ENCODE measurements at places on chromosomes 12 and 14.

DNA sequence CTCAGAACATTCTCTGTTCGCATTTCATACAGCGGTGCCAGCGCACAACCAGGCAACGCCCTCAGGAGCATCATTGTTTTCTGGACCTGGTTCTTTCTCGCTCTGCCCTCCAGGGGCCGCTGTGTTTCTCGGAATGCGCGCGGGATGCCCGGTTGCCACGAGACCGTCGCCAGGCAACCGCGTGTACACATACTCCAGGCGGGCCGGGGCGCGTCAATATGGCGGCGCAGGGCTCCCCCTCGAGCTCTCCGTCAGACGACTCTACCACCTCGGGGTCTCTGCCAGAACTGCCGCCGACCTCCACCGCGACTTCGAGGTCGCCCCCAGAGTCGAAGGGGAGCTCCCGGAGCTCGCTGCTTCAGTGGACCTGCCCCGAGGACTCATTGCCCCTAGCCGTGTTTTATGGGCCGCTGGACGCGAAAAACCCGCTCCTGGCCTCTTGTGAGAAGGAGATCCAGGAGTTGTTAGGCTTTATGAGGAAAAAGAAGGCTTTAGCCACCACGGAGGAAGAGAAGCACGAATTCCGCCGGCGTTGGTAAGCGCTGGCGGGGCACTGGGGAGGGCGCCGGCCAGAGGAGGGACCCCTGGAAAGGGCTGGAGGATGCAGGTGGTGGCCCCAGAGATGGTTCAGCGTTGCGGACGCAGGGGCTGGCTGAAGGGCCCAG is at the start of gene CFAP54:
Gene CFAP54, plus strand, starts transcription at position 186 of the 665 bp plus-strand sequence. Its CDS starts 33 bp downstream, at position 219.
- peak; percentile 86 for DNase-seq

DNA sequence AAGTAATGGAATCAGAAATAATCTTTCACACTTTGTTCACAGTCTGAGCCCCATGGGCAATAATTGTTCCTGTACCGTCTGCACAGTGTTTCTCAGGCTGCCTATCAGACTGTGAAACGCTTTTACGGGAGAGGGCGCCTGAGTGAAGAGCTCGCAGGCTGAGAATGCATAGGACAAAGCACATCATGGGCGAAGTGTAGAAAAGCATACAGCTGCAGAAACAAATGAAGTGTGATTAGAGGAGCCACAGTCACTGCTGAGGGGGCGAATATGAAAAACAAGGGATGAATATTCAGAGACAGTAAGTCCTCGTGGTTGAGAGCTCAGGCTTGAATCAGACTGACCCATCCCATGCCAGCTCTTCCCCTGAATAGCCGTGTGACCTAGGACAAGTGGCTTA is 438.4 kb upstream of the DCN start:
- no peak for DNase-seq

GRCh38 chr12:47419497-47419896 is 286.3 kb downstream of the RPAP3 start:
- no peak for DNase-seq

DNA sequence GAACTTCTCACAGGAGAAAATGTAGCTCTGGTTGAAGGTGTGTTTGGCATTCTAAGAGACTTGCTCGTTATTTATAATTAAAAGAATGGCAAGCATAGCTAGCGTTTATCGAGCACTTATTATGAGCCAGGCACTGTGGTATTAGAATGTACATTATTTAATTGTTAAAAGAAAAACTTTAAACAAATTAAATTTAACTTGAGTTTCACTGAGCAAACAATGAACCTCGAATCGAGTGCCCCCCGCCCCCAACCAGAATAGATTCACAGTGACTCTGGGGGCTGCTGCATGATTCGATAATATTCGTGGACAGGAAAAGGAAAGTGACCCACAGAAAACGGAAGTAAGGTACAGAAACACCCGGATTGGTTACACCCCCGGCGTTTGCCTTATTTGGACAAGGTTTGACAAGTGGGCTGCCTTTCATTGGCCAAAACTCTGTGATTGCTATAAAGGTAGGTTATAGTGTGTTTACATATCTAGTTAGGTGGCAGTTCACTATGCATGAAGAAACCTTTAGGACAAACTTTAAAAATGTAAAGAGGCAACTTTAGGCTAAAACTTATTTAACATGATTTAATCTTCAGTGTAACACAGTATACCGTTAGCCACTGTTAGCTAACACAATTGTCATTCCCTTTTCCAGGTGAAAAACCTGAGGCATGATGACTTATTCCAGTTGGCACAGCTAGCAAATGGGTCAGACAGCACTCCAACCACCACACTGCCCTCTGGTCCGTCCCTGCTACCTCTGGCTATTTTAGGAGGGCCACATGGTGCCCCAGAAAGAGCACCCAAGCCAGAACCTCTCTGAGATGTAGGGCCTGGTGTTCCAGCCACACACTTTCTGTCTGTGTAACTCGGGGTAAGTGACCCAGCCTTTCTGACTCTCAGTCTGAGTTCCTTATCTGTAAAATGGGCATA is 7.1 kb downstream of the SCNN1A start:
- no peak for DNase-seq

GRCh38 chr12:79689477-79690141 is 1.2 kb downstream of the PAWR start:
- no peak for DNase-seq

GRCh38 chr14:100188392-100189030 is 29.1 kb upstream of the DEGS2 start:
- no peak for DNase-seq

DNA sequence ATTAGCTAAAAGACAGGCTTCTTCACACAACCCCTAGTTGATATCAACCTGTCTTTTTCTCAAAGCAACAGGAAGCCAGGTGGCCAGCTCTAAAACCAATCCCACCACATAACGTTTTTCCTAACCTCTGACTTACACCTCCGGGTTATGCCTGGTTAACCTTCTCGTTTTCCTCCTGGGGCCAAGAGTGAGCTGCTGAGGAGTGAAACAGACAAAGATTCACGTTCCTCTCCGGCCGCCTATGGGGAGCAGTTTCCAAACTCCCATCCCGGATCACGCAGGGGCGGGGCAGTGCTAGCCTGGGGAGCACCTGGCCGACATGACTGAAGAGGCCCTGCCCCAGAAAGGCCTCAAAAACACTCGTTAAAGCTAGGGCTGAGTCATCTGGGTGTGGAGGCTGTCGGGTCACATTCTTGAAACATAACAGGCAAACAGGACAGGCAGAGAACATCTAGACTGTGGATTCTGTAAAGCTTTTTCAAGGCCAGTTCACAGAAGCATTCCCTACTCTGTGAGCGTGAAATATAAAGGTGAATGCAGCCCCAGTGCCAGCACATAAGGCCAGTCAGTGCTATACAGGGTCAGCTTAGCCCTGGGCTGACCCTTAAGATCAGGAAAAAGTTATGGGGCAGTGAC is 25.9 kb upstream of the LGALS3 start:
- peak; percentile 3 for DNase-seq

DNA sequence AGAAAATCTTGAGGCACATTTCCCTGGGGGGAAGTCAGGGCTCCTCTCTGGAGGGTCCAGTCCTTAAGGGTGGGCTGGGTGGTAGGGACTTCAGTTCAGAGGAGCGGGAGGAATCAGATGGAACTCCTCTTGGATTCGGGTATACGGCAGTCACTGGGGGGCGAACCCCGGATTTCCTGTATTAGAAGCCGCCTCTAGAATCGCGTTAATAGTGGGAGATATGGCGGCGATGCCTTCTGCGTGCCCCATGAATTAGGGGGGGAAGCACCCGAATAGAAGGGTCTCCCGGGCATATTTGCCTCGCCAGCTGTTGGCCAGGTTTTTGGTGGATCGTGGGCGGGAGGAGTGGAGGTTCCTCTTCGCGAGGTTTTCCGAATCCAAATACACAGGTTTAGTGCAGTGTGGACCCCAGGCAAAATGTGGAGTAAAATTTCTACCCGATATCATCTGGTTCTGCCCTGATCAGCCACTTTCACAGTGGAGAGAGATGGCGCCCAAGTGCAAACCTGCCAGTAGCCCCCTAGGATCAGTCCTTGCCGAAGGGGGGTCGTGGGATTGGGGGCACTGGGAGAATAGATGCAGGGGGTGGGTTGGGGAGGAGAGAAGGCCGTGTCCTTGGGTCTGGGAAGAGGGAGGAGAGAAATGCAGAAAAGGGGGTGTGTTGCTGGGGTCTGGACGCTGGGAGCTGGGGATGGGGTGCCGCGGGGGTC is 628 bp downstream of the MEG3 start:
- DNase-seq, result no peak

GRCh38 chr12:132033627-132034026 is 83.9 kb downstream of the EP400 start:
- no peak for DNase-seq

GRCh38 chr14:72217135-72217534 is 284.9 kb downstream of the RGS6 start:
- DNase-seq, result no peak

- DNase-seq, result no peak
These were observed 18.4 kb downstream of the RACGAP1 start for GRCh38 chr12:50006754-50007442.

GRCh38 chr14:51056421-51056820 is 38.5 kb downstream of the TRIM9 start:
- no peak for DNase-seq

- no peak for DNase-seq
These were observed 352.7 kb downstream of the AEBP2 start for GRCh38 chr12:19792028-19792427.

DNA sequence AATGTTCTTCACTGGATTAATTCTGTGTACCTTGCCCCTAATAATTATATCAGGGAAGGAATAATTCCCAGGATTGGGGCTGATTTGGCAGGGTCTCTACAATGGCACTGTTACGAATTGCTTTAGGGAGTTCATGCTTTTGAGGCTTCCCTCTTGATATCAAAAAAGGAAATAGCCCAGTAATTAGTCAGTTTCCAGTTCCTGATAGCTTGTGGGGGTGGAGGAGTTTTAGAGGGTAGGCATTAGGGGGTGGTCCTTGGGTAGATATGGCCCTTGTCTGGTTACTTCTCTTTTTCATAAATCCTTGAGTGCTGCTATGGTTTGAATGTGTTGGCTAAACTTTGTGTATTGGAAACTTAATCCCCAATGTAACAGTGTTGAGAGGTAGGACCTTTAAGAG is 6.1 kb upstream of the SRSF5 start:
- no peak for DNase-seq

- no peak for DNase-seq
These were observed 17.2 kb upstream of the OAS2 start for GRCh38 chr12:112961074-112961473.

DNA sequence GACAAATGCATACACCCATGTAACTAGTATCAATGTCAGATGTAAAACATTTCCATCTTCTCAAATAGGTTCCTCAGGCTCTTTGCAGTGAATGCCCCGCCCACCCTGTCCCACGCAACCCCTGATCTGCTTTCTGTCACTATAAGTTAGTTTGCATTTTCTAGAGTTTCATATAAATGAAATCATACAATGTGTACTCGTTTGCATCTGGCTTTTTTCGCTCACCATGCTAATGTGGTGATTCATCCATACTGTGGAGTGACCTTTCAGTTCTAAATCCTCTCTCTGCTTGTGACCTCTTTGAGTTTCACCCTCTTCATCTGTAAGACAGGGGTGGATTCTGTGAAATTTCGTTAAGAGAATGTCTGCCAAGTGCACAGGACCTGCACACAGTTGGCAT is 30.6 kb upstream of the MSI1 start:
- no peak for DNase-seq

DNA sequence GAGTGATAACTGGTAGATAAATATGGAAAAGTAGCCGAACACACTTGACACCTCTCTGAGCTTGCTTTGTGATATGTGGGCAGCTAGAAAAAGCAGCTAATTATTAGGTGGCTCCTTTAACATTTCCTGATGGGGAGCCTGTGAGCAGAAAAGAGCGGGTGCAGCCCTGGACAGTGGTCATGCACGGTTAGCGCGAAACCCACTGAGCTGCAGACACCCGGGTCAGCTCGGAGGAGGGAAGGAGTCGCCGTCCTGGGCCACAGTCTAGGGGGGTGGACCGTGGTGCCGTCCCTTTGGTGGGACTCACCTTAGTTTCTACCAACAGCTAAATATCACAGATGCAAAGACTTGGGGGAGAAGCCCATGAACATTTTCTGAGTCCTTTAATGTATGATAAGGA is 6.6 kb downstream of the COA8 start:
- no peak for DNase-seq

- DNase-seq, result no peak
These were observed 61.0 kb downstream of the KIF26A start for GRCh38 chr14:104199266-104199895.

- no peak for DNase-seq
These were observed 2.4 kb downstream of the CCDC177 start for GRCh38 chr14:69572030-69572840.

DNA sequence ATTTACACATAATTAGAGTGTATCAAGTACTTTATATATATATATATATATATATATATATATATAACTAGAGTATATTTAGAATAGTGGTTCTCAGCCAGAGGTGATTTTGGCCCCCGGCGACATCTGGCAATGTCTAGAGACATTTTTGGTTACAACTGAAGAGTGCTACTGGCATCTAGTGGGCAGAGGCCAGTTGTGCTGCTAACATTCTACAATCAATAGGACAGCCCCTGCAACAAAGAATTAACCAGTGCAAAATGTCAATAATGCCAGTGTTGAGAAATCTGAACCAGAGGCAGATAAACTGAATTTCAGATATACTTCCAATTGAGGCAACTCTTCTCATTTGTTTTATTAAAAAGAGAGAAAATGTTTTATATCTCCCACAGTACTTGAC is 8.9 kb downstream of the GTF2A1 start:
- DNase-seq, result no peak

GRCh38 chr12:92136026-92136730 is 9.5 kb downstream of the BTG1 start:
- DNase-seq, result no peak

DNA sequence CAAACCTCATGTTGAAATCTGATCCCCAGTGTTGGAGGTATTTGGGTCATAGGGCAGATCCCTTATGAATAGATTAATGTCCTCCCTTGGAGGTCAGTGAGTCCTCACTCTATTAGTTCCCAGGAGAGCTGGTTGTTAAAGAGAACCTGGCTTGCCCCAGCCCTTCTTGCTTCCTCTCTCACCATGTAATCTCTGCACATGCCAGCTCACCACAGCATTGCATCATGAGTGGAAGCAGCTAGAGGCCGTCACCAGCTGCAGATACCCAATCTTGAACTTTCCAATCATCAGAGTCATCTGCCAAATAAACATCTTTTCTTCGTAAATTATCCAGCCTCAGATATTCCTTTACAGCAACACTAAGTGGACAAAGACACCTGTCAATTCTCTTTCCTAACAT is 161.8 kb upstream of the IGF1 start:
- no peak for DNase-seq

GRCh38 chr14:72099566-72099965 is 167.3 kb downstream of the RGS6 start:
- DNase-seq, result no peak

- no peak for DNase-seq
These were observed 59.9 kb downstream of the LIN7A start for GRCh38 chr12:80877721-80878265.

Data from activated naive CD4-positive, alpha-beta T cell (primary cell).